Posterior cingulate gyrus (tissue), 11 donors: ENCODE measurements at places on chromosomes 16 and 17.

- DNase-seq, result no peak
These were observed 2.4 kb upstream of the RIPOR1 start for GRCh38 chr16:67526149-67526791.

DNA sequence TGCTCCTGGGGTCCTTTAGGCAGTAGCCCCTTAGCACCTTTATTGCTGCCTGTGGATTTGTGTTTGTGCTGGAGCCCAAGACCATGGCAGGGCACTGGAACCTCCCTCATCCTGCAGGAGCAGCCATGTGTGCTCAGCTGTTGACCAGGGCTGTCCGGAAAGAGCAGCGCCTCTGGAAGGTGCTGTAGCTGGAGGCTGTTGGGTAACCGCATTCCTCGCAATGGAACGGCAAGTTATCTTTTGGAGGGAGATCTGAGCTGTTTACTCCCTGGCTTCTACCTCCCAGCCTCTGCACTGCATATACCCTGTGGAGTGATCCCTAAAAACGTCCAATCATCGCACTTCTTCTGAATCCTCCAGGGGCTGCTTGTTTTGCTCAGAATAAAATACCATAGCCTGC lies 291.0 kb downstream of the SNX29 start:
- no peak for DNase-seq

DNA sequence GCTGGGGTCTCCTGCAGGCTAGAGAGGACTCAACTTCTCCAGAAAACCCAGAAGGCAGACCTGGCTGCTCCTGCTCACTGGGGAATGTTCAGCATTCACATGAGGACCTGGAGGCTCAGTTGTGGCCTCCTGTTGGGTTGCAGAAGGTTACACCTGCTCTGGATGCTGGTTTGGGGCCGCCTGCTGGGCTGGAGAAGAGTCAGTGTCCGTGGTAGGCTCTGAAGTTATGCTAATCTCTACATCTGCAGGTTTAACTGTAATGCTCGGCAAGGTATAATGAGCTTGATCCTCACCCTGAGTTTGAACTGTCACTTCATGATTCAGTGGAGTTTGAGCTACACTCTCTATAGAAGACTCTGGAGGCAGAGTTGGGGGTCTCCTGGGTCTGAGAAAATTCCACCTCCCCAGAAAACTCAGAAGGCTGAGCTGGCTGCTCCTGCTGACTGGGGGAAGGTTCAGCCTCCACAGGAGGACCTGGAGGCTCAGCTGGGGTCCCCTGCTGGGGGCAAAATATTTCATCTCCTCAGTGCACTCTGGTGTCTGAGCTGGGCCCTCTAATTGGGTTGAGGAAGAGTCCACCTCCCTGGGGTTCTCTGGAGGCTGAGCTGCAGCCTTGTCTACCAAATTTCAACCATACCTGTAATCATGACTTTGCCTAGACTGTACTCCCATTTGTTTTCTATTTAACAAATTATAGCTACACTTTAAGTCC lies 23.5 kb downstream of the RDM1 start:
- DNase-seq, result no peak

DNA sequence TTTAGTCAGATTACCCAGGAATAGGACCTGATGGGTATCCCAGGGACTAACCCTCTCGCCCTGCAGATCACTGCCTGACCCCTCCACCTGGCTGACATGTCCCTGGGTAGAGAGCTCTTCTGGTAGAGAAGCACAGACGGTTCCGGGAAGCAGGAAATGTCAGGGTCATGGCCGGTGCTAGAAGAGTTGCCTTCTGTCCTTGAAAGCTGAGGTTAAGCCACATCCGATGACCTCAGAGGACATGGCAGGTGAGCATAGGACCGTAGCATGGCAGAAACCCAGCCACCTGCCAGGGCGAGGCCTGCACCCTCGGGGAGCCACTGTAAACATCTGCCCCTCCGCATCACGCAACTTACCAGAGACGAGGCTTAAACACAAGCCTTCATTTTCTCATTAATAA lies 483.7 kb downstream of the SOX9 start:
- no peak for DNase-seq

GRCh38 chr17:66673668-66674276 lies 161.1 kb upstream of the CACNG5 start:
- DNase-seq, result peak; percentile 60

GRCh38 chr17:1783834-1784611 lies 22.2 kb downstream of the SERPINF1 start:
- DNase-seq, result no peak

DNA sequence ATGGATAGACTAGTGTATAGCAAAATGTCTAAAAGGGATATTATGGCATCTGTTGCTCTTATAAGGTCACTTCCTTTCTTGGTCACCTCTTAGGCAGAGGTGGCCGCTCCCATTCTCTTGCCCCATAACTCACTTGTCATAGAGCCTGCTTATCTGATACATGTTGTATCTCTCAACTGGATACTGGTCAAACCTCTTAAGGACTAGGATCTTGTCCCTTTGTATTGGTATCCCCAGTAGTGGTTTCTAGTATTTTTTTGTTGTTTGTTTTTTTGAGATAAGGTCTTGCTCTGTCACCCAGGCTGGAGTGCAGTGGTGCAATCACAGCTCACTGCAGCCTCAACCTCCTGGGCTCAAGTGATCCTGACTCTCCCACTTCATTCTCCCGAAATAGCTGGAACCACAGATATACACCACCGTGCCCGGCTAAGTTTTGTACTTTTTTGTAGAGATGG lies 27.0 kb downstream of the ZSWIM7 start:
- no peak for DNase-seq

DNA sequence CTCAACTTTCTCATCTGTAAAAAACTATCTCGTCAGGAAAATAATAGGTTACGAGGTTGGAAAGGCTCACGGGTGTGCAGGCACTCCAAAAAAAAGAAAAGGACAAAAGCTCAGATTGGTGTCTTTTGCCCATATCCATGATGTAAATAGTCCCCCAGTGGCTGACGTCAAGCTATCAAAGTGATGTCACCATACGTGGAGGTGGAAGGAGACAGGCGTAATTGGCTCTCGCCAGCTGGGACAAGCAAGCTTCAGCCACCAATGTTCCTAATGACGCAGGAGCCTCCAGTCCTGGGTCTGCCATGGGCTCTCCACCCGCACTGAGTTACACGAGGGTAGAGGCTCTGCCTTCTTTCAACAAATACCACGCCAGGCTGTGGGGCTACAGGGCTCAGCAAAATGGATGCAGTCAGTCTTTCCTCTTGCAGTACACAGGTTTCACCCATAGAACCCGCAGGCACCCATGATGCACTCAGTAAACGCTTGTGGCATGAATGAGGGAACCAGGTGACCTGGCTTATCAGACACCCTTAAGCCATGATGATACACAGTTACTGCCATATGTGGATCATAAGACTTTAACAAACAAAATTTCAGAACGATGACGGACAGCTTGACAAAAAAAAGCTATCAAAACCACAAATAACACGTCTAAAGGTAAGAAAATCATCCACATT lies 50.5 kb downstream of the COTL1 start:
- DNase-seq, result no peak

- DNase-seq, result no peak
These were observed 4.5 kb downstream of the USP10 start for GRCh38 chr16:84704253-84704652.

DNA sequence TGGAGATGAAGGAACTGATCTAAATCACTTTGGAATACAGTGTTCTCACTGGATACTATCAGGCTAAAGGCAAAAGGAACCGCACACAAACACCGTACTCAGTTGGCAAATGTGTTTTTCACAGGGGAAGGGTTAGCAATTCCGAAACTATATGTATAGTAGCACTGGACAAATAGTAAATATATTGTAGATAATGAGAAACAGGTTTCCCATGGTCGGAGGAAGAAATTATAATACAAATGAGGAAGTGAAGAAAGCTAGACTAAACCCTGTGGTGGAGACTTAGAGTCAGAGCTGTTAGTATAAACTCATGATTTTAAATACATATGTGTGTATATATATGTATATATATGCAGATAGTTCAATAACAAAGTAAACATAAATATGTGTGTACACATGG lies 414.1 kb upstream of the SALL1 start:
- no peak for DNase-seq

GRCh38 chr16:85716022-85716679 lies 27.4 kb upstream of the GINS2 start:
- no peak for DNase-seq

- DNase-seq, result no peak
These were observed at the start of gene EVI2B for GRCh38 chr17:31313982-31314781. Gene EVI2B, minus strand, starts transcription at chr17:31314054. Its CDS starts 8,445 bp downstream, at chr17:31305609.

DNA sequence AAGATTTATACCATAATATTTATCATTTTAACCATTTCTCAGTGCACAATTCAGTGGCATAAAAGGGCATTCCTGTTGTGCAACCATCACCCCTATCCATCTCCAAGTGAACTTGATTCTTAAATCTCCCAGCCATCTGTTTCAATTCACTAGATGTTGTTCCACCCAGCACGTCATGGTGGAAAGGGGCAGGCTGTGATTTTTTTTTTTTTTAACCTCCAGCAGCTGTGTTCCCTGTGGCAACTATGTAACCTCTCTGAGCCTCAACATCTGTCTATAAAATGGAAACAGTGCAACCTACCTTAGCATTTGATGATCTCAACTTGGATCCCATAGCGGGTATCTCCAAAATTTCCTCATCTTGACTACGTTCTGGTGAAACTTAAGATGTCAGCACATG lies 604.5 kb downstream of the WWOX start:
- no peak for DNase-seq

GRCh38 chr17:343211-343610 lies 9.4 kb downstream of the RPH3AL start:
- DNase-seq, result no peak

GRCh38 chr16:4702466-4702808 lies 9.1 kb downstream of the NUDT16L1 start:
- DNase-seq, result no peak

- DNase-seq, result peak; percentile 25
These were observed 41.8 kb upstream of the AMZ2 start for GRCh38 chr17:68205808-68206720.

DNA sequence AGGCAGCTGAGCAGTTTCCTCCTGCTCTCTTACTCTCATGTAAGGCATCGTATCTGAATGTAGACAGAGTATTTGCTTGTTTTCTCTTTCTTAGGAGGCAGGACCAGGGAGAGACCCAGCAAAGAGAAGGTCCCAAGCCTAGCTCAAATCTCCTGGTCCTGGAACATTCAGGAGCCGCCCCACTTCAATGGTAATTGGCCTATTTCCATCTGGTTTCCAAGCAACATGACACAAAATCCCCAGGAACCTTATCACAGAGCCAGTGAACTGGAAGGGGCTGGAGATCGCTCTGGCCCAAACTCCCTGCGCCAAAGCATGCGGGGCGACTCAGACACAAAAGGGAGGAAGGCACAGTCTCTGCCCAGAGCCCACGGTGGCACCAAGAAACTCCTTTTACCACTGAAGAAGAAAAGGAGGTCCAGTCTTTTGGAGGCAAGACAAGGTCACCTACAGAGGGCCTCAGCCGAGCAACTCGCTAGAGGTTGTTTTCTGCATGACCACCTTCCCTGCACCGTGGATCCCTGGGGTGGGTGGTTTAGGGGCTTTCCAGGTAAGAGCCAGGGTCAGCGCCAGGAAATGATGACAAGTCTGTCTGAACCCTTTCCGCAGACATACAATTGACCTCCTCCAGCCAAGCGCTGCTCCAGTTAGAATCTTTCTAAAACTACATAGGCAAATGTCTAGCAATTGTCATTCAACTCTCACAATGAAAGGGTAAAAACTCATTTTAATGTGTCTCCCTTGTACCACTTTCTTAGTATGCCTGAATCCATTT lies 394.7 kb downstream of the SOX9 start:
- no peak for DNase-seq

GRCh38 chr16:2205967-2206313 lies 686 bp downstream of the MLST8 start:
- DNase-seq, result peak; percentile 73

DNA sequence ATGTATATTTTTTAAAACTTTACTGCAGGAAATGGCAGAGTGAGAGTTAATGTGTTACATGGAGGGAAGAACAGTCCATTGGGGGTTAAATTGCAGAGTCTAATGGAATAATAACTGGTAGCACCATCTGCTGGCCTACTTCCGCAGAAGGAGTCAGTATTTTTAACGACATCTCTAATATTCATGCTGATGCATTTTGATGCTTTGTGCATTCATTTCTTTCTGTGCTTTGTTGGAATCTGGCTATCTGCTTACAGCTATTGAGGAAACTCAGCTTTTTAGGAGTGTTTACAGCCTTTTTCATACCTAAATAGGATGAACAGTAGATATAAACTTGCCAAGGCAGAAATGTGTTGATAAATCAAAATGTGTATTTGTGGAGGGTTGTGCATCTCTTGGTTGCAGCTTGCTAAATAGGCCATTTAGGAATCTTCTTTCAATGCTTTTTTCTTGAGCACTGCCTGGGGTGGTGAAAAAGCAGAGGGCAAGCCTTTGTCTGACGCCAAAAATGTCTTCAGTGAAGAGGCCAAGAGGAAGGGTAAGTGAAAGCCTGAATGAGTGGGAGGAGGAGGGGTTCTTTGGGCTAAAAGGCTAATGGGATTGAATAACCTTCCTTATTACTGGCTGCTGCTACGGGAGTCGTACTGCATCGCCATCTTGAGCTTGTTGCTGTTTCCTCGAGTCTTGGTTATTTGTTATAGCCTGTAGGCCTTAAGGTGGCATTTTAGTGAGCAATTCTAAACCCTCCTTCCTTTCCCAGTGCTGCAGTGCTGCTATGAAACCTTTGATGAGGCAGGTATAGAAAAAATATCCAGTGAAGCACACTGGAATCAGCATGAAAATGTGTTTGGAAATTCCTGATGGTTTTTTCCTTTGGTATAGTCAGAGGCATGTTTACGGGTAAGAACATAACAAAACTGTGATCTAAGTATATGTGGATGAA lies 153.3 kb downstream of the CHD9 start:
- DNase-seq, result peak; percentile 38

DNA sequence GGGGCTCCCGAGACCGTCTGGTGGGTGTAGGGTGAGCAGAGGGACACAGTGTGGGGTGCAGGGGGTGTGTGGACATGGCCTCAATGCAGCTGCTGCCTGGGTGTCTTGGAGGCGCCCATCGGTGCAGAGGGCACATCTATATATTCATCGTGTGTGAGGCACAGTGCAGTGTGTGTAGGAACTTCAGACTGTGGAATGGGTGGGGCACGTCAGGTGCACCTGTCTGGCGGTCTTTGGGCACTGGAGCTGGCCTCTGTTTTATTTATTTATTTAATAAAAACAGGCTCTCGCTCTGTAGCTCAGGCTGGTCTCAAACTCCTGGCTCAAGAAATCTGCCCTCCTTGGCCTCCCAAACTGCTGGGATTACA lies 16.8 kb downstream of the LASP1 start:
- DNase-seq, result no peak

DNA sequence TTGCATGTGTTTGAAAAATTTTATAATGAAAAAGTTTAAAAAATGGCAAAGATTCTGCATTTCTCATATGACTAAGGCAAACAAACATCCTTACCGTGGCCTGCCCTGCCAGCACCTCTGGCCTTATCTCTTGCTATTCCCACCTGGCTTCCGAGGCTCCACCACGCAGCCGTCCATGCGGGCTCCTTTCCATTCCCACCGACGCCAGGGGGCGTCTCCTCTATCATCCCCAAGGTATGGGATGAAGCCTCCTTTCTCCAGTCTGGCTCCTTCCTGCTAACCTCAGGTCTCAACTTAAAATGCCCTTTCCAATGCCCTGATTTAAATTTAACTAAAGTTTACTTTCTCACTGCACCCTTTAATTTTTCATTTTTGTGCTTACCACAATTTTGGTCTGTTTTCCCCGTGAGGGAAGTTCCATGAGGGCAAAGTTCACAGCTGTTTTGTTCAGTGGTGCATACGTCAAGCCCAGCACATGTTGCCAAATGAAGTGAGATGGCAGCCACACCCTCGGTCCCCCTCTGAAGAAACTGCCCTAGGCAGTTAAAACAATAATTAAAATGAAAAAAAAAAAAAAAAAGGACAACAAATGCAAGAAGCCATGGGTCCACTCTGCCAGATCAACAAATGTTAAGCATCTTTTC lies 13.3 kb upstream of the SDK2 start:
- no peak for DNase-seq
